AG04449 (cell line): ENCODE measurements at places on chromosomes 16 and 17.

- DNase-seq: no peak
Observed at GRCh38 chr16:56327929-56328258, 97.5 kb downstream of the AMFR start.

DNA sequence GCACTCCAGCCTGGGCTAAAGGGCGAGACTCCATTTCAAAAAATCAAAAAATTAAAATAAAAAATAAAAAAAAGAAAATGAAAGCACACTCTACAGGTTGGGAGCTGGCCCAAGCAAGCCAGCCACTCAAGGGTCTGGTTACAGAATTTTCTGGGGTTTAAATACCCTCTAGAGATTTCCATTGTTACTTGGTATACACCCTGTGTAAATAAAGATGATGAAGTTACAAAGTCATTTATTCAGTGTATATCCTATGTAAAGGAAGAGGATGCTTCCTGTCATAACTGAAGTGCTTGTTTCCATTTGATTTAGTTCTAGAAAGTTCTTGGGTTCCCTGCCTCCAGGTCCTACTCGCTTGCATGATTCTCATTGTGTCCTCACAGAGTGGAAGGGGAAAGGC lies 79.9 kb upstream of the C17orf78 start:
- DNase-seq: no peak

DNA sequence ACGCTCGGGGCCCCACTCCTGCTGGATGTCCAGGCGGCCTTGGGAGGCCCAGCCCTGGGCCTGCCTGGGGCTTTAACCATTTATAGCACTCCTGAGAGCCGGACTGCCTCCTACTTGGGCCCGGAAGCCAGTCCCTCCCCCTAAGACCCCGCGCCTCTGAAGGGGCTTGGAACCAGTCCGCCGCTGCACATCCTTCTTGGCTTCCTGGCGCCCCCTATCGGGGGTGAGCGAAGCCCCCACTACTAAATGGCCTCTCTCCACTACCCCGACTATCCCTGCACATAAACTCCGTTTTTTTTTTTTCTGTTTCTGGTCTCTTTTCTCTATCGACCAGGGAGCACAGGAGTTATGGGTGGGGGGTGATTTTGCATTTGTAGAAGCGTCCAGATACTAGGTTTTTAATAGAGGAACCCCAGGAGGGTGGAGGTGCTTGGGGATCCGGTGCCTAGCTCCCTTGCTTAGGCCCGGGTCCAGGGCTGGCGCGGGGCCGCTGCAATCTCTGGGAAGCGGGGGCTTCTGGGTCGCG lies 633 bp upstream of the NOL3 start:
- no peak for DNase-seq

DNA sequence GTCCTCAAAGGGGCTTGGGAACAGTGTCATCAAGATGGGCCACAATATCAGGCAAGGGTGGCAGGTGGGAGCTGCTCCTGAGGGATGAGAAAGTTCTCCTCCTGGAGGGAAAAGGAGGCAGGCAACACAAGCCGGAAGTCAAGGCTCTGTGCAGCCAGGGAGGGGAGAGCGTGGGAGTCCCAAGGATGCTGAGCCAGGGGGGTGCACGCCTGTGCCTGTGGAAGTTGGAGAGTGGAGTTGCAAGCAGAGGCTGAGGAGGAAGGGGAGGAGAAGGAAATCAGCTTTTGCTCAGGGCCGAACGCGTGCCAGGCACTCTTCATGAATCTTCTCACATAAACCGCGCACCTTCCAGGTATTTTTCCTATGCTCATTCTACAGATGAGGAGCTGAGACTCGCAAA lies 7.4 kb upstream of the SLC13A2 start:
- no peak for DNase-seq

GRCh38 chr17:885971-886571 lies 93.5 kb downstream of the NXN start:
- no peak for DNase-seq

DNA sequence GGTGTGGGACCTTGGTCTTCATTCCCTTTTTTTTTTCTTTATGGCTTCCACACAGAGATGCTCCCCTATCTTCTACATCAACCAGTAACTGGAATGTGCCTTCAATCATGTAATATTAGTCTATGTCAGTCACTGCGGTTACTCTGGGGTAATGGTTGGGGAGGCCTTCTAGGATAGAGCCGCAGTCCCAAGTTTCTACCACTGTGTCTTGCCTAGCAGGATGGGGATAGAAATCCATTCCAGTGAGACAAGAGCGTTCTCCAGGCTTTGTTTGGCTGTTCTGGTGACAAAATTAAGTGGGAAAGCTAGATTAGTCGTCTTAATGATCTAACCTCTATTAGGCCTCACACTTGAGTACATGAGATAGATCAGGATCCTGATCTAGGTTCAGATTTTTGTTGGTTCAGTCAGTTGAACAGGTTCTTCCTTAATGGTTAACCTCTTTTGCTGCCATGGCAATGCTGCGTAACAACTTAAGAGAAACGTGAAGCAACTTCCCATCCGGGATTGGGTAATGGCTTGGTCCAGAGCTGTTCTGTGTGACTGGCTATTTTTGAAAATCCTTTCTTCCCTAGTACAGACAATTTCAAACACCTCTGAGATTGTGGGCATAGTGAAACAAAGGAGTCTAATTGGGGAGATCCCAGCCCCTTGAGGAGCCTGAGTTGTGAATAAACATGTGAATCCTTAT lies 8.7 kb downstream of the MSL1 start:
- DNase-seq: no peak

GRCh38 chr16:87661561-87661960 lies 59.3 kb downstream of the JPH3 start:
- DNase-seq: no peak

DNA sequence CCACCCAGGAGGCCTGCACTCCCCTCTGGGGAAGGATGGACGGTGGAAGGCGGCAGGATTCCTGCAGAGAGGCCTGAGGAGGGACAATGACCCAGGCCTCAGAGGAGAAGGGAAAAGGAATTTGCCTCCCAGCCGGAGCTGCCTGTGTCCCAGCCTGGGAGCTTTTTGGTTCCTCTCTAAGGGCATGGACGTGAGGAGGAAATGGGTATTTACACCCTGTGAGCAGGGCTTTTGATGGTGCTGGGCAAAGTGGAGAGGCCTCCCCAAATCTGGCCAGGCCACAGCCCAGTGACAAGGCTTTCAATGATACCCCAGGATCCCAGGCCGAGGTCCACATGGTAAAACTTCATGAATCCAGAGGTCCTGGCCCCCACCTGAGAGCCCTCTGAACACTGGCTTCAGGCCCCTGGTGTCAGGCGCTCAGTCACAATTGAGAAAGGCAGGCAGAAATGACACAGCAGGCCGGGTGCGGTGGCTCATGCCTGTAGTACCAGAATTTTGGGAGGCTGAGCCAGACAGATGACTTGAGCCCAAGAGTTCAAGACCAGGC lies 56.0 kb upstream of the DOC2B start:
- no peak for DNase-seq

- DNase-seq: no peak
Observed at GRCh38 chr16:73179705-73180331, 131.9 kb upstream of the ZFHX3 start.

- no peak for DNase-seq
Observed at GRCh38 chr16:57615813-57616212, 12.6 kb upstream of the ADGRG1 start.

- DNase-seq: no peak
Observed at GRCh38 chr16:26729951-26730541, 336.7 kb upstream of the C16orf82 start.

- DNase-seq: no peak
Observed at GRCh38 chr16:72404299-72404698, 232.3 kb upstream of the PMFBP1 start.

DNA sequence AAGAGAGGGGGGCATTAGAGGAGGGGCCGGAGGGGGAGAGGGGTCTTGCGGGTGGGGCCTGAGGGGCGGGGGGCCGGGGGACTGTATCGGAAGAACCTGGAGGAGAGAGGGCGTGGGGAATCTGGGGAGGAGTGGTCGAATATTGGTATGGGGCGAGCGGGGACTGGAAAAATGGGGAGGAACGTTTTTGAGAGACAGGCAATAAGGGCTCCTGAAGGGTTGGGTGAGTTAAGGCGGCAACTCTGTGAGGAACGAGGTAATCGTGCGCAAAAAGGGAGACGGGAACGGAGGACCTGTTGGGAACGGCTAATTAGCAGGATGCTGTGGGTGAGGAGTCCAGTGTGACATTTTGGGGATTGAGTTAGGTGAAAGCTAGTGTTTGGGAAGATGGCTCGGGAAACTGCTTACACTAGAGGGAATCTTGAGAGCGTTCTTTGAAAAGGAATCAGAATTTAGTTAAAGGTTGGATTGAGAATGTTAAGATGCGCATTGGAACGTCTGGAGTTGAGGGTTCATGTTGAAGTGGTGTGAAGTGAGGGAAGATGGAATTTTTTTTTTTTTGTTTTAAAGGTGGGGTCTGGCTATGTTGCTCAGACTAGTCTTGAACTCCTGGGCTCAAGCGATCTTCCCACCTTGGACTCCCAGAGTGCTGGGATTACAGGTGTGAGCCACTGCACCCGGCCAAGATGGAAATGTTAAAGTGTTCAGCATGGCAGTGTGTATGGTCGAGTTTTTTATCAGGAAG lies 662 bp downstream of the WIPF2 start:
- no peak for DNase-seq

GRCh38 chr17:66365903-66366302 lies 63.5 kb downstream of the PRKCA start:
- DNase-seq: no peak

- DNase-seq: peak; percentile 100
Observed at GRCh38 chr16:48126801-48127644, 28.8 kb downstream of the ABCC12 start.

DNA sequence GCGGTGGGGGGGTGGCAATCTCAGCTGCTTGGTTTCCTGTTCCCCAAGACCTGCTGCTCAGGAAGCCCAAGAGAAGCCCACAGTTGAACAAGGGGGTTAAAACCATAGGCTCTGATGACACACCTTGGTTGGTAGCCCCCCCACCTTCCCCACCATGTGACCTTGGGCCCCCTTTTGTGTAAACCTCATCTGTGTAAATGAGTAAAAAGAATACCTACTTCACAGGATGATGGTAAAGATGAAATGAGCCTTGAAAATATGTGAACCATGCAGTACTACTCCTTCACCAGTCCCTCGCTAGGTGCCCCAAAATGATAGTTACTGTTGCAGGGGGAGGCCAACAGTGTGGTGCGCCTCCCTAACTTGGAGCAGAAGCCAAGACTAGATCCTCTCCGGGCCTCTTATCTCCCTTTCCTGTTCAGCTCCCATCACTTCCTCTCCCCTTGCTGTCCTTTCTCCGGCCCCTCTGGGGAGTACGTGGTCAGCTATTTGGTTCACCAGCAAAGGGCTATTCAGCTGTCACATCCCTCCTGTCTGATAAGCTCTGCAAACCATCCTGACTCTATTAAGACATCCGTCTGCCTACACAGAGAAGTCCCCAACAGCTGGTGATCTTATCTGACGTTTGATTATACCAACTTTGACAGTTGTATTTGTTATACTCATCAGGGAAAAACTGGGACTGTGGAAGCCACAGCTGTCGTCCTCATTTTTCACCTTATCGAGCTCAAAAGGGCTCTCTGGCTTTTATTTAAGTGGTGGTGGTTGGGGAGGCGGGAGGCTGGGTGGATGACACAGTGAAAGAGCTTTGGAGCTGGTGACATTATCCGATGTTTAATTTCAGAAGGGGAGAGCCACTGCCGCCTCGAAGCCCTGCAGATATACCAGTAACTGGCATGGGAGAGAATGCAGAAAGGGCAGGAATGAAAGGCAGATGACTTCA lies 19.9 kb downstream of the DCAKD start:
- no peak for DNase-seq

DNA sequence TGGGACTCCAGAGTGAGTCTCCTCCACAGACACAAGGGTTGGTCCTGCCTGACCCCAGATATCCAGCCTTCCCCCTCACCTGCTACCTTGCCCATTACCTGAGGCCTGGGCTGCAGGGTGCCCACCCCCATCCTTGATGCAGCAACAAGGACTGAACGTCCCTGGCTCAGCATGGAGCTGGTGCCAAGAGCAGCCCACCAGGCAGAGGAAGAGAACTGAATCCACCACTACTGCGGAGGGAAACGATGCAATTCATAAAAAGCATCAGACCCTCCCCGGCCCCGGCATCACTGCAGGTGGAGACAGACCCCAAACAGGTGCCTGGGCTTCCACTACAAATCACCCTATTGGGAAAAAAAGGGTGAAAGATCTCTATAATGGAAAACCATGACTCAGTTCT lies 131.0 kb upstream of the TNRC6C start:
- DNase-seq: no peak

GRCh38 chr16:18839555-18839954 lies 38.2 kb upstream of the ARL6IP1 start:
- DNase-seq: no peak

GRCh38 chr17:45740553-45741330 lies 43.4 kb upstream of the CRHR1 start:
- DNase-seq: no peak

GRCh38 chr16:48602356-48603014 lies 7.5 kb downstream of the N4BP1 start:
- no peak for DNase-seq

DNA sequence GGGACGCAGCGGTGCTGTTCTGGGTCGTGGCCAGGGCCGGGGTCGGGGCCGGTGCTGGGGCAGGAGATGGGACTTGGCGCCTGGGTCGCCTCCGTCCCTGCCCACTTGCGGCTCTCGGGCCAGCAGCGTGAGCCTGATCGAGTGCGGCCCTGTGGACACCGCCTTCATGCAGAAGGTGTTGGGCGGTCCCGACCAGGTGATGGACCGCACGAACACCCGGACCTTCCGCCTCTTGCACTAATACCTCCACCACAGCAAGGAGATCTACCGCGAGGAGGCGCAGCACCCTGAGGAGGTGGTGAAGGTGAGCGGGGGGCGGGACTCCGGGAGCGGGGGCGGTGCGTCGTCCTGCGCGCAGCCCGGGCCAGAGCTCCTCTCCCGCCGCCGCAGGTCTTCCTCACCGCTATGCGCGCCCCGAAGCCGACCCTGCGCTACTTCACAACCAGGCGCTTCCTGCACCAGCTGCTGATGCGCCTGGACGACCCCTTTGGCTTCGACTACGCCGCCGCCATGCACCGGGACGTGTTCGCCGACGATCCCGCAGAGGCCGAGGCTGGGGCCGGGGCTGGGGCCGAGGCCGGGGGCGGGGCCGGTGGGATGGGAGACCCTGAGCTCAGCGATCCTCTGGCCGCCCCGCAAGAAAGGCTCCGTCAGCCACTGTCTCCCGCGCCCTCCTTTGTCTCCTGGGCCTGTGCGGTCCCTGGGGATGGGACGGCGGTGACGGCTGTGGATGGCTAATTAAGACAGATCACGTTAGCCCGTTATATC lies 4.5 kb upstream of the HSD17B1 start:
- no peak for DNase-seq

DNA sequence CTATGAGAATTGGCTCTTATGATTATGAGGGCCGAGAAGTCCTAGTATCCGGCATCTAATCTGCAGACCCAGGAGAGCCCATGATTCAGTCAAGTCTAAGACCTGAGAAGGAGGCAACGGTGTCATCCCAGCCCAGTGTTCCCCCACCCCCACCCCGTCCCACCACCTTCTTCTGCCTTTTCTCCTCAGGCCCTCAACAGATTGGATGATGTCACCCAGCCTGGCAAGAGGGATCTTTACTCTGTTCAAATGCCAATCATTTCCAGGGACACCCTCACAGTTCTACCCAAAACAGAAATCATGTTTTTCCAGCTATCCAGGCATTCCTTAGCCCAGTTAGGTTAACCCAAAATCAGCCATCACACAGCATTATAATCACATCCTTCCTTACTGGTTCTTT lies 10.0 kb upstream of the GAA start:
- no peak for DNase-seq

GRCh38 chr17:65170839-65171238 lies 33.7 kb downstream of the RGS9 start:
- no peak for DNase-seq

- DNase-seq: no peak
Observed at GRCh38 chr17:42174126-42174783, 6.7 kb downstream of the KCNH4 start.

- no peak for DNase-seq
Observed at GRCh38 chr17:33260638-33261037, 32.5 kb downstream of the ASIC2 start.
